ENCODE measurements at places on chromosomes 5 and 9.
A peak's percentile ranks its signal among the peaks of the same experiment; 100 is the strongest.

DNA sequence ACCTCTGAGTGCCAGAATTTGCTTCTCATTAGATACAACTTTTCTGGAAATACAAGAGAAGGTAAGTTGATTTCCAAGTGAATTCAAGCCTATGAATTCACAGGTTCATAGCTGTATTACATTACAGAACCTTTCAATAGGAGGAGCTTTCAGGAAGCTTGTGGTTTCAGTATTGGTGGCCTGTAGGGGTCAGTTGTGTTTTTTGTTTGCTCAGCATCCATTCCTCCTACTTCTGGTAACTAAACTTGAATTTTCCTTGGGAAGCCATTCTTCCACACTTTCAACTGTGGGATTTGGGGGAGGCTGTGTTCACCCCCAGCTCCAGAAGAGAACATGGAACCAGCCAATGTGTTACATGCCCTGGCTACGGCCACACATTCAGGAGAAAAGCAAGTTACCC lies 5.6 kb upstream of the CYSTM1 start:
- DNase-seq, result no peak

DNA sequence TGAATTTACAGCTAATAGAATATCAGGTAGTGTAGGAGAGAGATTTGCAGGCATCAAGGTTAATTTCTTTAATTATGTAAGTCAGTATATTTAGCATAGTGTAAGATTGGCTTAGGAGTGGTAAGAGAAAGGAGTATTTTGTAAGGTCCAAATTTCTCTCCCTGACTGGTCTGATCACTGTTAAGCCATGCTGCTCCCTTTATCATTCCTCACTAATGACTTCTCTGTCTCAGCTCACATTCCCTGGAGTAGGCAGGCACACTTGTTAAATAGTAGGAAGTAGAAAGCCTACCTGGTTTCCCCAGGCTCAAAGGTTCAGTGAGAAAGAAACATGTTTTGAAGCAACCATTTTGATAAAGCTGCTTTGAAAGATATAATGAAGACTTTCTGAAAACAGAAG lies 90.7 kb downstream of the SMIM15 start:
- no peak for DNase-seq

DNA sequence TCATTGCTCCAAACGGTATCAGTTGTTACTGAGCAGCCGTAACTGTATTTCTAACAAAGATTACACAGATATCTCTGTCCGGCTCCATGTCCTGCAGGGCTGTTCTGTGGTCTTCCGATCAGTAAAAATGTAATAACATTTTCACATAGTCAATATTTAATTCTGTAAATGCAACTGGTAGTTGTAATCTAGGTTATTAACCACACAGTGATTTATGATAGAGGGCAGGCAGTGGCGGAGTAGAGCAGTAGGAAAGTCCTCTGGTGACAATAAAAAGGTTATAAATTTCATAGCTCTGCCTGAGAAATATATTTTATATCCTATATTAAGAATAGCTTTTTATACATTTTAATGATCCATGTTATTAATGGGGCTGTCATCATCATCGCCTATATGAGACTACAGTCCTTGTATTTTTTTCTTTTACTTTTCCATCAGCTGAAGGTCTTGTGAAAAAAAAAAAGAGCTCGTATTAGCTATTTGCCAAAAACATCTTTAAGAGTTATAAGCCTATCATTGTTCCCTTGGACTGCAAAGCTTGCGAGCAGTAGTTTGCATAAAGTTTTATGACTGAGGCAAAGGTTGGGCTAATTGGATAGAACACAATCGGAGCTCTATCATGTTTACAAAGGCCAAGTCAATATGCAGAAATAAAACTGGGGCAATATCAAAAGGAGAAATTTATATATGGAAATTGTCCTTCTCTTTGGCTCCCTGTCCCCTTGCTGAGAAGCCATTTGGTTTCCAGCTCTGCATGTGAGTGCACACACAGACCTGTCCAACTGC lies 648.0 kb downstream of the IRX1 start:
- DNase-seq, result no peak

GRCh38 chr5:172525996-172526360 lies 71.7 kb upstream of the SH3PXD2B start:
- DNase-seq, result no peak

GRCh38 chr5:136082390-136083193 lies 50.1 kb upstream of the SMAD5 start:
- DNase-seq, result peak; percentile 68

DNA sequence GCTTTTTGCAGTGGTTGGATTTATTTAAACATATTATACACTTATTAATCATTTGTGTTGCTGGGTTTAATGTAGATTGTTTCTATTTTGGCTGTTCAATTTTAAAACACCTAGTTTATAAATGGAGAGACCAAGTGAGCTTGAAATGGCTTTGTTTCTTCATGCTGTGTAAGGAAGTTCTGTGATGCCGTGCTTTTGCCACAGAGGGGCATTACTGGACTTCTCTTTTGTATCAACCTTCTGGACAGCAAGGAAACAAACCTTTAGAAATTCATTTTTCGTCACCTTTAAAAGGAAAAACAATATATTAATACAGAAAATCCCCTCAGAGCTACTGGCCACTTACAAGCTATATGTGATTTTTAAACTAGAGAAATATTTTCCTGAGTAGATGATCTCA lies 81.9 kb downstream of the DMRTA1 start:
- DNase-seq, result no peak

- no peak for DNase-seq
These were observed 17.7 kb downstream of the PLGRKT start for GRCh38 chr9:5419987-5420386.

GRCh38 chr9:105608721-105609598 lies 51.0 kb downstream of the FKTN start:
- DNase-seq, result peak; percentile 40

GRCh38 chr9:33127881-33128280 lies 39.3 kb downstream of the B4GALT1 start:
- no peak for DNase-seq

DNA sequence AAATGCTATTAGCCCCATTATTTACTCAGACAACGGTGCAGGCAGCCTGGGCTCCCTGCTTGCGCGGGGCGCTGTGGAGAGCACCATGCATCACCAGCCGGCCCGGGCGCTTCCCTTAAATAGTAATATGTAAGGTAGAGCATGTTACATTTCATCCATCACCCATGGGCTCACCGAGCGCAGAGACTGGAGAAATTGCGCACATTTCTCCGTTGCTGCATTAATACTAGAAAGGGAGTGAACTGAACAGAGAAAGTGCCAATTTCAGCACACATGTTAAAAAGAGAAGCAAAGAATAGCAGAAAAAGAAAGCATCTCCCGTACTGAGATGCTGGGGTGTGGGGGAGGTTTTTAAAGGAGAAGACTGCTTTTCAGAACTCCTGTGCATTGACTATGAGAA lies 400.3 kb downstream of the ZSWIM6 start:
- DNase-seq, result no peak

DNA sequence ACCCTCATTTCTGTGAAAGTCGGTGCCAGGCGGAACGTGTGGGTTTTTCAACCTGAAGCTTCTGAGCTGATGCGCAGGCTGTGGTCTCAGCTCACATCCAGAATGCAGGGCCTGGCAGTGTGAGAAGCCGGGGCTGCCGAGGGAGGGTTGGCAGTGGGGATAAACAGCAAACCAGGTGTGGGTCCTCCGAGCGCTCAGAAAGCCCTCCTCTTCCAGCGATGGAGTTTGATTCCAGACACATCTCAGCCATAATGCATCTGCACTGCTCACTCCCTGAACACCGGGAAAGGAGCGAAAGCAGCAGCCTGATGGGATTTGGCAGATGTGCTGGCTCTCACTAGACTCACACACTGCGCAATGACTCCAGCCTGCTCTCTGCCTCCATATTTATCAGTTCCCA lies 280.1 kb downstream of the HSPA4 start:
- no peak for DNase-seq

DNA sequence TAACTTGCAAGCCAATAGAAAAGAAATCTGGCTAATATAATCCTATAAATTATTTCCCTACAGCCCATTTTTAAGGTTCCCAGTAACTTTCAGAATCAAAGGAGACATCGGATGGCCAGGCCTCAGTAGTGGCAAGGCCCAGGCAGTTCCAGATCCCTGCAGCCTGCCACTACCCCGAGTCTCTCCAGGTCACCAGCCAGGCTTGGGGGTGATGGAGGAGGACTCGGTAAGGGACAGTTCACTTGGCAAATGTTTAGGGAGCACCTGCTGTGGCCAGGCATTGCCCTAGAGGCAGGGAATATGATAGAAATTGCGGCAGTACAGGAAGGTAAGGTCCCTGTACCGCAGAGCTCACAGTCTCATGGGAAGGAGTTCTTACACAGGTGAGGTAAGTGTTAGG lies 15.2 kb upstream of the LTC4S start:
- DNase-seq, result no peak

- DNase-seq, result no peak
These were observed 28.6 kb upstream of the SLC6A19 start for GRCh38 chr5:1172670-1173404.

DNA sequence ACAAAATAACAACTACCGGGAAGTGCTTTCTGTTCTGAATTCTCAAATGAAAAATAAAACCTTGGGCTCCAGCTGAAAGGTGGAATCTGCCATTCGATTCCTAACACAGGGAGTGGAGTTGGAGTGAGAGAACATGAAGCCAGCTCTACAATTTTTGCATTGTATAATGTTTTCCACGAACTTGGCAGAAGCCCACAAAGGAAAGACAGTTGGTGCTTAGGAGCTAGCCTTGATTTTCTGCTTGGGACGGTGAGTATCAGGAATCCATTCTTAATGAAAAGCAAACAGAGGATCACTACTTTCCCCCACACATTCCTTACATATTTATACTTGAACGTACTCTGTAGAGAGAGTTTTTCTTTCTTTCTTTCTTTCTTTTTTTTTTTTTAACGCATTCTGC lies 74.2 kb upstream of the FBXL7 start:
- no peak for DNase-seq

- DNase-seq, result no peak
These were observed 68.5 kb downstream of the TMC1 start for GRCh38 chr9:72589667-72590521.

GRCh38 chr9:90891308-90892040 lies 89.9 kb downstream of the SYK start:
- no peak for DNase-seq

DNA sequence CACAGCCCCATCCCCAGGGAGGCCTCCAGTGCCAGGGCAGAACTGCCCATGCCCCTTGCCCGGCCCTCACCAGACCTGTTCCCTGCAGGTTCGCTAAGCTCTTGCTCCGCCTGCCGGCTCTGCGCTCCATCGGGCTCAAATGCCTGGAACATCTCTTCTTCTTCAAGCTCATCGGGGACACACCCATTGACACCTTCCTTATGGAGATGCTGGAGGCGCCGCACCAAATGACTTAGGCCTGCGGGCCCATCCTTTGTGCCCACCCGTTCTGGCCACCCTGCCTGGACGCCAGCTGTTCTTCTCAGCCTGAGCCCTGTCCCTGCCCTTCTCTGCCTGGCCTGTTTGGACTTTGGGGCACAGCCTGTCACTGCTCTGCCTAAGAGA lies 110.1 kb downstream of the RXRA start:
- no peak for DNase-seq

DNA sequence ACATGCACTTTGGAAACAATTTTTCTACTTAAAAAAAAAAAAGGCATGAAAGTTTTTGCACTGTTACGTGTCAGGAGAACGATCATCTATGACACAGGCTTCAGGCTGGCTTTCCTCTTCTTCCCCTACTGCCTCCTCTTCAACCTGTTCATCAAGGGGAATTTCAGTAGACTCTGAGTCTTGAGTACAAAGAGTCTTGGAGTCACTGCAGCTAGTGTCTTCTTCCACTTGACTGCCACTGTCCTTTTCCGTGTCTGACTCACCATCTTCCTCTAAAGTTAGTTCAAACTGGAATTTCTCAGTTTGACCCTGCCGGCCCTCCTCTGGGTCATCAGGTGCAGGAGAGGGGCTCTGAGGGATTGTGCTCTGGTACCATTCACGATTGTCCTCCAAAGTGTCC lies 391.7 kb downstream of the RAB3C start:
- no peak for DNase-seq

- no peak for DNase-seq
These were observed 5.8 kb downstream of the LCN12 start for GRCh38 chr9:136957901-136958300.

DNA sequence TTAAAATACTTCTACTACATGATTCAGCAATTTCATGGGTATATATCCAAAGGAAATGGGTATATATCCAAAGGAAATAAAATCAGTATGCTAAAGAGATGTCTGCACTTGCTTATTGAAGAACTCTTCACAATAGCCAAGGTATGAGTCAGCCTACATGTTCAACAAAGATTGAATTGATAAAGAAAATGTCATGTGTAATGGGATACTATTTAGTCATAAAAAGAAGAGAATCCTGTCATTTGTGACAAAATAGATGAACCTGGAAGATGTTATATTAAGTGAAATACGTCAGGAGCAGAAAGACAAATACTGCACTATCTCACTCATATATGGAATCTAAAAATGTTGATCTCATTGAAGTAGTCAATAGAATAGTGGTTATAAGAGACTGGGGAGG lies 944.5 kb upstream of the CTNND2 start:
- DNase-seq, result no peak

DNA sequence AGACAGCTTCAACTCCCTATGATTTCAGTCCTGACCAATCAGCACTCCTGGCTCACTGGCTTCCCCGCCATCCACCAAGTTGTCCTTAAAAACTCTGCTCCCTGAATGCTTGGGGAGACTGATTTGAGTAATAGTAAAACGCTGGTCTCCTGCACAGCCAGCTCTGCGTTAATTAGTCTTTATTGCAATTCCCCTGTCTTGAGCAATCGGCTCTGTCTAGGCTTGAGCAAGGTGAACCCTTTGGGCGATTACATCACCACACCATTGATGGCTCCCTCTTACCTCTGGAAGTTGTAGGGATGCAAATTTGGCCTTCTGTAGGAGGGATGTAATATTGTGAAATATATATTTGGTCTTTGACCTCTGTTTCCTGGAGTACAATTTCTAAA lies 2.9 kb upstream of the SLC23A1 start:
- DNase-seq, result no peak

DNA sequence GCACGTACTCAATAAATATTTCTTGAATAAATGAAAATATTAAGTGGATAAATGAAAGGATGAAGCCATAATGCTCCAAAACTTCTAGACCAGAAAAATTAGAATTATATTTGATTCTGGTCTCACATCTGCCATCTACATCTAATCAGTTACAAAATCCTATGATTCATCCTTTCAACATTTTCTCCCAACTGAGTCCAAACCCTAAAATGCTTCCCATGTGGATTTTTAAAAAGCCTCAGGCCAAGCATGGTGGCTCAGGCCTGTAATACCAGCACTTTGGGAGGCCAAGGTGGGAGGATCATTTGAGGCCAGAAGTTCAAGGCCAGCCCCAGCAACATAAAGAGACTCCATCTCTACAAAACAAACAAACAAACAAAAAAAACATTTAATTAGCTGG lies 31.6 kb upstream of the FST start:
- no peak for DNase-seq

Measured in fibroblast of the conjunctiva (primary cell).